ENCODE measurements at places on chromosomes 7 and 10. TPM values are rescaled to one million over a fixed set of nuclear protein-coding genes. Genes with fewer than 3 reads are reported as not detected.

DNA sequence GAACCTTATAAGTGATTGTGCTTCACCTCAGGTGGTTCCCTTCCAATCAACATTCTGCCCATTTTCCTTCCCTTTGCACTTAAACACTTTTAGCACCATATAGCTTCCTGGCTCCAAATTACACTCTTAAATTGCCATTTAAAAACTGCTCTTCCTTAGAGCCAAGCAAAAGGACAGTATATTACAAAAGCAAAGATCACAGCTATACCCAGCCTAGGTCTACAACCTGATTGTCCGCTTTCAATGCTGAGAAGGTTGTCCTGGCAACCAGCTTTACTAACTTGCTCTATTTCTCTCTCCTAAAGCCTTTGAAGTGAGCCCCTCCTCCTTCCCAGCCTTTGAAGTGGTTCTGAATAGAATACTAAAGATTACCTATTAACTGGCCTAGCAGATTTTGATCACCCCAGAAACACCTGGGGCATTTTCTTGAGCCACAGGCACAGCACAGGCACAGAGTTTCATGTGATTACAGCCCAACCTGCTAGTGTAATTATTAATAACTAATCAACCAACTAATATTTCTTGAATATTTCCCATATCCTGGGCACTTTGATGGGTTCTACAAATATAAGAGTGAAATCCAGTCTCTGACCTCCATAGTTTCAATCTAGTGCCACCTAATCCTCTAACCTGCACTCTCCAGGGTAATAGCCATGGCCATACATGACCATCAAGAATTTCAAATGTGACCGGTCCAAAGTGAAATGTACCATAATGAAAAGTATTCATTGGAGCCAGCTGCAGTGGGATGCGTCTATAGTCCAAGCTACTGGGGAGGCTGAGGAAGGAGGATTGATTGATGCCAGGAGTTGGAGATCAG is 63.6 kb upstream of the TRIM24 start:
- H3K36me3 ChIP-seq = no peaks in the 10 kb centered on the region
- H3K27ac ChIP-seq = no peak overlapping the region
- DNase-seq = no peak
- no peaks in the 10 kb centered on the region for H3K27me3 ChIP-seq
- no peak overlapping the region for H3K4me3 ChIP-seq

GPR15LG gene
- total RNA-seq = not detected

DNA sequence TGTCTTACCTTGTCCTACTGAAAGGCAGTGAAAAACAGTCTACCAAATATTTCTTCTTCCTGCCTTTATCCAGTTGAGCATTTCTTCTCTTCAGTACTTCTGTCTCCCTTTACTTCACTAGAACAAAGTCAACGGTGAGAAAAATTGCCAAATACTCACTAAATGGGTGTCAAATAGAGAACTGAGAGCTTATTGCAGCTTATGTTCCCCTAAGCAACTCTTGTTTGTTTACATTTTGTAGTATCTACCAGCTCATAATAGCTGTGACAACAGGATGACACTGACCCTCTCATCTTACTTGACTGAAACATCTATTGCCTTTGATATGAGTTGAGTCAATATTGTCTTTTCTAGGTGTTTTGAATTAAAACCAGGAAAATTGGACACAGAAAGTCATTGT is 327.9 kb upstream of the SORCS1 start:
- H3K4me1 ChIP-seq = no peaks in the 10 kb centered on the region
- H3K27me3 ChIP-seq = no peaks in the 10 kb centered on the region
- H3K4me3 ChIP-seq = no peak overlapping the region
- no peak overlapping the region for H3K27ac ChIP-seq
- no peak for DNase-seq

DNA sequence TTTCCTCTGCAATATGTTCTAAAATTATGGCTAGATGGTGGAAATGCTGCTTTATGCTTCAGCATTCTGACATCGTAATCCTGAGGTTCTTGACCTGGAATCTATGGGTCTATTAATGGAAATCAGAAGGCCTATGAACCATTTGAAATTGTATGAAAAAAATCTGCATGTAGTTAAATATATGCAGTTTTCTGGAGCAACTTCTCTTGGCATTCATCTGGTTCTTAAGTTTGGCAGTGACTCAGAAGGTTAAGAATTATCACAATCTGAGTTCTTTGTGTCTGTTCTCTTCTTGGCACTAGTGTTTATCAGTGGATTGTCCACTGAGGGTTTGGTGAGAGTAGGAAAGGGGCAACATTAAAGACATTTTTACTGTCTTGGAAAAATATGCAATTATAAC is 71.1 kb upstream of the FZD1 start:
- H3K36me3 ChIP-seq = no peaks in the 10 kb centered on the region
- no peak for DNase-seq
- no peak overlapping the region for H3K27ac ChIP-seq
- no peaks in the 10 kb centered on the region for H3K4me1 ChIP-seq
- no peaks in the 10 kb centered on the region for H3K27me3 ChIP-seq
